ENCODE measurements at places on chromosomes 7 and 10.

DNA sequence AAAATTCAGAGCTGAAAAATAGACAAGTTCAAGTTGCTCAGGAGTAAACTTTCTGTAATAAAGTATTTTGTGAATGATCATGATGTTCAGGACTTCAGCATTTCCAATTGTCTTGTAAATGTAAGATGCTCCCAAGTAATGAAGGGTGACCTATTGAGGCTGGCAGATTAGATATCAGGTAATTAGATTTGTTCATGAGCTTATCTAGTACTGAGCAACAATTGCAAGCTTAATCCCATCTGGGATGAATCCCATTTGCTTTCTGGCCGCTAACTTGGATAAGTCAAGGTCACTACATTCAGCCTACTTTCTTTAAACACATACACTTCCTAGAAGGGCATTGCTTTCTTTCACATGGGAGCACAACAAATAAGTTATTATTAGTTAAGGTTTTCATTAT, 82.4 kb upstream of the ITGB1 start:
- DNase-seq, result no peak

DNA sequence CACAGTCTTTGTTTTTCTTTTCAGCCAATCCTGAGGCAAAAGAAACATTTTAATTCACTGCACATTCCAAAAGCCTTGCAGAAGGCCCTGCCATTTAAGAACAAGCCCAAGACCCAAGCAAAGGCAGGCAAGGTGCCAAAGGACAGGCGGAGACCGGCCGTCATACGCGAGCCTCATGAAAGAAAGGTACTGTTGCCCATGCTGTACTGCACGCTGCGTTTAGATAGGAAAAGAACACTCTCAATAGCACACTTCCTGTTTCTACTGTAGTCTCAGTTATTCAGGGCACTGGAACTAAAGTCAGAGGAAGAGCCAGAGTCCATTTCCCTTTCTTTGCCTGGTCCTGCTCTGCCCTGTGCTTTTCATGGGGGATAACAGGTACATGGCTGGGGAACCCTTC, 47.6 kb downstream of the BMS1 start:
- DNase-seq, result peak; percentile 25

- DNase-seq, result no peak
These were observed 359.5 kb upstream of the NPSR1 start for GRCh38 chr7:34298492-34299013.

DNA sequence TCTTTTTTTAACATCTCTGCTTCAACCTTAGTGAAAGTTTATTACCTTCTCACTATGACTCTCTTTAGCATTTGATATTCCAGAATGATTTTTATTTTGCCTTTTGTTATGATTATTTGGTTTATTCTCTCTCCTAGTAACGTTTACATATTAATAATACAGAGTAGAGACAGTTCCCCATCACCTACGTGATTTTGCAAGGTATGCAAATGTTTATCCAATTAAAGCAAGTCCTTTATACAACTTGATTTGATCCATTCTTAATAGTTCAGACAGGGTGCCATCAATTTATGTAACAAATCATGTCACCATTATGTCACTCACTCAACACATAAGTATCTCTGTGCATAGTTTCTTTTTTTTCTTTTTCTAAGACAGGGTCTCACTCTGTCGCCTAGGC, 26.2 kb downstream of the ECD start:
- no peak for DNase-seq

DNA sequence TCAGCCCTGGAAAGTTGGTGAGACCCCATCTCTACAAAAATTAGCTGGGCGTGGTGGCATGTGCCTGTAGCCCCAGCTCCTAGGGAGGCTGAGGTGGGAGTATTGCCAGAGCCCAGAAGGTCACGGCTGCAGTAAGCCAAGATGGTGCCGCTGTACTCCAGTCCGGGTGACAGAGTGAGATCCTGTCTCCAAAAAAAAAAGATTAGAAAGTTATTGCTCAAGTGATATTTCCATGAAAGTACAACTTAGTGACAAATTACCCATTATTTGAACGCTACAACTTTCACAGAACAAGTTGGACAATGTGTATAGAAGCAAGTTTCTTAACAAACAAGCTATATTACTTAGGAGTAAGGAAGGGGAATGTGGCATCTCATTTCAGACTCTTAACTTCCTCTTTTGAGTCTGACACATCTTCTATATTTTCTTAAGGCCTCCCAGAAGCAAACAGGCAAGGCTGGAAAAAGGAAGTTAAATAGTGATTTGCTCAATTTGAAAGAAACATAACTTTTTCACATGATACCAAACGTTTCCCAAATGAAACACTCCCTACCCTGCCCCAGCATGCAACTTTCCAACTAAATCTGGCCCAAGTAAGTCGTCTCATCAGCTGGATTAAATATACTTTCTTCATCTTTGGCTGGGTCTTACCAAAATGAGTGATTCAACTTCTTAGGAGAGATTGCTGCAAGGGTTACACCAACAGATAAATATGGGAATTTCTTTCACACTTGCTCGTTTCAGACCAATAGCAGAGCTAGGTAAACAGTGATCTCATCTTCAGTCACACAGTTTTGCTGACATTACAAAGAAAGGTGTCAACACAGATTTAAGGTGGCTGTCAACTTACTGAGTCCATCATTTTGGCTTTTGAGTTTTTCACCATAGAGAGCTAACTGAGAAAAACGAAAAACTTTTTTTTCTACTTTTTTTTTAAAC, 66.3 kb upstream of the KLF6 start:
- peak; percentile 65 for DNase-seq

DNA sequence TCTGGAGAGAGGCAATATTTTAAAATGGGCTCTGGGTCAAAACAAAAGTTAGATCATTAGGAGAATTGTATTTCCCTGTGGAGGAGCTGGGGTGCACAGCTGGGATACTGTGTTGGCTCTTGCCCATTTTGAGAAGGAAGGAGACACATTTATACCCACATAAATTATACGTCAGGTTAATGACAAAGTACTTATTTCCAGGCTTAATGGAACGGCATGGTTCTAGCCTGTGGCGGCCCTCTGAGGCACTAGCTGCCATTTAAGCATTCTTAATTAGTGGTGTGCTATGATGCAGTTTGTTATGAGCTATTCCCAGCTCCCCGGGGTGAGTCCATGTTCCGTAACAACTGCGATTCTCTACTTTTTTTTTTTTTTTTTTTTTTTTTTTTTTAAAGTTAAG, 193.5 kb downstream of the SEC23IP start:
- DNase-seq, result no peak

- DNase-seq, result no peak
These were observed 31.5 kb downstream of the KCNH2 start for GRCh38 chr7:150946421-150947240.

- DNase-seq, result peak; percentile 75
These were observed 14.7 kb upstream of the MICALL2 start for GRCh38 chr7:1473864-1474512.

DNA sequence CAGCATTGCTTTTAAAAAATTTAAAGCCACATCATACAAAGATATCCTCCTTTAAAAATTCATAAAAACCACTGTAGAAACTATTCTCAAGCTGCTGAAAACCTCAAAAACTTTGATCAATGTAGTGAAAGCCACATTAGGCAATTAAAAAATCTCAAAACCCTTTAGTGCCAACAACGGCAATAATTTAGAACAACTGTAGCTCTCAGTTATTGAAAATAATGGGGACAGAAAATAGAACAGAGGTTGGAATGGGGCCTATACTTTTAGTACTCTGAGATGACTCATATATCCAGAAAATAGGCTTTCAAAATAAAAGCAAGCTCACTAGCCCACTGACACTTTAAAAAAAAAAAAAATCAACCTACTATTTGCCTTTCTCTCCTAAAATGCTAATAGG, 87.5 kb downstream of the GSAP start:
- no peak for DNase-seq

- no peak for DNase-seq
These were observed 4.3 kb upstream of the UTF1 start for GRCh38 chr10:133225707-133226191.

- no peak for DNase-seq
These were observed 70.9 kb downstream of the SYPL1 start for GRCh38 chr7:106041140-106041717.

DNA sequence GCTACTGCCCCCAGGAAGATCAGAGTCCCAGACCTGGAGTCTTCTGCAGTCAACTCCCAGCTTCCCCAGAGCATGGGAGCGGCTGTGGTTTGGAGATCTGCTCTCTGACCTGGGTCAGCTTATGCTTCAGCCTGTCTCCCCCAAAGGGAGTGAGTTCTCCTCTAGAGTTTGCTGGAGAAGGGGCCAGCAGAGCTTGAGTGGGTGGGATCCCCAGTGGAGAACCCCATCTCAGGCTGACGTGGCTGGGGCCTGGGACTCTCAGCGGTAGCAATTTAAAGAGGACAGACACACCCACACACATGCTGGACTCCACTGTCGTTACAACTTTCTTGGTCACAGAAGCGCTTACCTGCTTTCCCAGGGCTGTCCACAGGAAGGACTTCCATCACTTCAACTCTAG, 6.3 kb downstream of the UNC5B start:
- no peak for DNase-seq

DNA sequence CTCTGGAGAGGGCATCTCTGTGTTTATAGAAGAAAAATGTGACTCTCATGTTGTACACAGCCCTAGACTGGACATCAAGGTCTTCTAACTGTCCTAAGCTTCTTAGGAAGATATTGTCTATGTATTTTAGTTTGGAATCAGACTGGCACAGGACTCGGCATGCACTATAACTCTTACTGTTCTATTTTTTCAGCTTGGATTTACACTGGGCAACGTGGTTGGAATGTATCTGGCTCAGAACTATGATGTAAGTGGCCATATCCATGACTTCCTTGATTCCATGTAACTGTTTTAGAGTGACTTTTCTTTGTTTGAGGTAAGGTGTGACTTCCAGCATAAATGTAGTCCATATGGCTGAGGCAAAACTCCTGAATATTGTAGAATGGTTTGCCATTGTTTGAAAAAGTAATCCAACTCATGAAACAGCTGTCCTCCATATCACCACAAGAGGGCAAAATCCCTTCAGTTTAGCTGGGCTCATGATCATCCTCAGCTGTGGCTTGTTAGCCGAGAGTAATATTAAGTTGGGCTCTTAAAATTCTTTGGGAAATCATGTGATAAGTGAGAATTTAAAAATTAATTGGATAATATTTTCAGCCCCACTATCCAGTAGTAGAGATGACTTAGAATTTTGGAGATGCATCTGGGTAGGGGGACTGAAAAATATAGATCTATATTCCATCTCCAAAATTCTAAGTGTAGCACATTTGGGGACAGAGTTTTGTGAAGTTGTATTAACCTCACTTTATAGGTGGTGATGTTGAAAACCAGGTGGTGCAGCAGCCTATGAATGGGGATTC, 10.4 kb downstream of the STMP1 start:
- peak; percentile 35 for DNase-seq

DNA sequence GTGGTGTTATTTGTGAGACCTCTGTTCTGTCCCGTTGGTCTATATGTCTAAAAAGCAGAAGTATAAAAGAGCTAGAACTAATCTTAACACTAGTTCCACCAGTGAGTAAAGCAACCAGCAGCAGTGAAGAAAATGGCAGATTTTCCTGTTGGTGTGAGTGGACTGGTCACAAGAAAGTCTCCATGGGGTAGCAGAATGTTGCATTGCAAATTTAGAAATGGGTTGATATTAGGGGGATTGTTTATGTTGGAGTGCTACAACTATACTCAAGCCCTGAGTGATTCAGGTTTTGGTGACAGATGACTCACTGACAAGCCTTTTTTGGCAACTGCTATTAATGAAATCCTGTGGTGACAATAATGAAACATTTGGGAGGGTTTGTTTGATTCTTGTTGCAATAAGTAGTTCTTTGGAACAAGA, 5.6 kb downstream of the AVL9 start:
- peak; percentile 3 for DNase-seq

DNA sequence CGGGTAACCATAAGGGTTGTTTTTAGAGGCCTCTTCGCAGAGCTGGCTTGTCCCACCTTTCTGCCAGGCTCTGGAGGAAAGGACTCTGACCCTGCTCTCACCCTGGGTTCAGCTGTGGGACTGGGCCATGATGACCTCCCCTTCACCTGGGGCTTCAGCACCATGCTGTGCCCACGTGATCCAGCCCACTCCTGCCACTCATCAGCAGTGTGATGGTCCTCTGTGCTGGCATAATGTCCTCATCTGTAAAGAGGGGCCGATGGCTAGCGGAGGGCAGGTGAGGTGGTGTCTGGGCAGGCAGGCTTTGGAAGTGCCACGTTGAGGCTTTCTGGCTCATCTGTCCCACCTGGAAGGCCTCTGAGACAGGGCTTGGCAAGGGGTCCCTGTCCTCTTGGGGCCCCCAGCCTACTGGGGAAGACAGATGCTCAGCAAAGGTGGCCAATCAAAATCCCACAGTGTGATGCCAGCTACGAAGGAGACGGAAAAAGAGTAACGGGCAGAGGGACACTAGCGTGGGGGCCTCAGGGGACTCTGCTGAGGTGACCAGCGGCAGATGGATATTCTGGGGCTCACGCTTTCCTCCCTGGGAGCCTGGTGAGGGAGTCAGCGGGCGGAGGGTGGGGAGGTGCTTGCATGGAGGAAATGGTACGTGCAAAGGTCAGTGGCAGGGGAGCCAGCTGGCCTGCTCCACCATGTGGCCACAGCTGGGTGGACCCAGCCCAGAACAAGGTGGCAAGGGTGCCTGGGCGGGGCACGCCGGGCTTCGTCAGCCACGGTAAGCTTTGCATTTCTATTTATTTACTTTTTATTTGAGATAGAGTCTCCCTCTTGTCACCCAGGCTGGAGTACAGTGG, 5.4 kb downstream of the LRWD1 start:
- DNase-seq, result no peak
